ENCODE measurements at places on chromosomes 2 and 18.

GRCh38 chr2:174666312-174666711 is 68.7 kb upstream of the WIPF1 start:
- no peak for DNase-seq

DNA sequence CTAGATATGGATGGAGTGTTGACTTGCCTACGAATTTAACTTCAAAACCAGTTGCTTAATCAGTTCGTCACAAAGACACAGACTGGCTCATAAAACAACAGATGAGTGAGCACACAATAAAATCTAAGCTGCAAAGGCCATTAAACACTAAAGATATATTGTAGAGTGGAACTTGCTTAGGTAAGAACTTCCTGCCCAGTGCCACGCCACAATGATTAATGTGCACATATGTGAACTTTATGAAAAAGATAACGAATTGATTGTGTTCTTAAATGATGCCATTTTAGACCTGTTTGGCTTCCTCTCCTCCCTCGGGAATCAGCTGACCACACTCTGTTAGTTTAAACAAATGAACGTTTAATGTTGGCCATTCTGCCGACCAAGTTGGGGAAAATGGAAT is 2031.3 kb upstream of the CELF4 start:
- no peak for DNase-seq

DNA sequence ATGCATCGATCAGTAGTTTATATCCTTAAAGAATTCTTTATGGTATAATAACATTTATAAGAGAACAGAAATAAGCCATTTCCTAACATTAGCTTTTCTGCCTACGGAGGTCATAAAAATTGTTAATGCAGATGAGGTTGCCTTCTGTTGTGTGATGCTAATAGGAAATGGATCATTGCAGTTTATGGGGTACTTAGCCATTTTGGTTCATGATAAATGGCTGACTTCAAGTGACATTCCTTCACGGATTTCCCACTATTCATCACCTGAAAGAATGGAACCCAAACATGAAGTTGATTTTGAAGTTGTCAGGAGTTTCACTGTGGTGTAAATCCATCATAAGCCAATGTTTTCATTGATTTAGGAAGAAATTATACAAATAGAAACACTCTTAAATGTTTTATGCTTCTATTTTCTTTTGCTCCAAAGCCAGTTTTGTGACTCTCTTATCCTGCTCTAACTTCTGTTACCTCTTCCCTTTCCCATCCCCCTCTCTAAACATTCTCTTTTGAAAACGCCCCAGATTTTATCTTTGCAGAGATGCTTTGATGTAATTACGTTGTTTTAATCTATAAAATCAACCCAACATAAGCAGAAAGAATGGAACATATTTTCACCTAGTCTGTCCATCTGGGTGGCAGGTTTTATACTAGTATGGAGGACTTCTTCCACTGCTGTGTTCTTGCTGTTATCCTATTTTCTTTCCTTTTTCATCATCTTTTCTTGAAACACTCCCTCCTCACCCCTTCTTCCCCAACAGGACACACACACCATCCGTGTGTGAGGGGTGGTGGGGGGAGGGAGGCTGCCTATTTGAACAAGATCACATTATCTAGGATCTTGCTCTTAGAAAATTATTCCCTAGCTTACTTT is 58.2 kb downstream of the GREB1L start:
- DNase-seq: no peak

DNA sequence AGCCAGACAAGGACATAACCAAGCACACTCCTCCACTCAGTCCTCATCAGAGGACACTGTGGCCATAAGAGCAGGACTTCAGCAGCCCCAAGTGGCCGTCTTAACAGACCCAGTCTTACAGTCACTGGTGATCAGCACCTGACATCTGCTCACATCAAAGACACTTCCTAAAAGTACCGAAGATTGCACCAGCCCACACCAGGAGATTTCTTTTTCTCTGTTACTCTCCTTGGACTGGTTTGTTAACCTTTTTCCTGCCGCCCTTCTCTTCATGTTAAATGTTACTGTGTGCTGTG is 44.1 kb downstream of the MRPS5 start:
- DNase-seq: no peak

- no peak for DNase-seq
These were observed 77.4 kb downstream of the DYSF start for GRCh38 chr2:71530641-71531332.

All from stimulated activated CD4-positive, alpha-beta T cell treated with anti-CD3 and anti-CD28 coated beads, Interleukin-4, amount 100 ng/mL, for 4 hours (primary cell).